ENCODE measurements at places on chromosomes 7 and 10.
A peak's percentile ranks its signal among the peaks of the same experiment; 100 is the strongest.

DNA sequence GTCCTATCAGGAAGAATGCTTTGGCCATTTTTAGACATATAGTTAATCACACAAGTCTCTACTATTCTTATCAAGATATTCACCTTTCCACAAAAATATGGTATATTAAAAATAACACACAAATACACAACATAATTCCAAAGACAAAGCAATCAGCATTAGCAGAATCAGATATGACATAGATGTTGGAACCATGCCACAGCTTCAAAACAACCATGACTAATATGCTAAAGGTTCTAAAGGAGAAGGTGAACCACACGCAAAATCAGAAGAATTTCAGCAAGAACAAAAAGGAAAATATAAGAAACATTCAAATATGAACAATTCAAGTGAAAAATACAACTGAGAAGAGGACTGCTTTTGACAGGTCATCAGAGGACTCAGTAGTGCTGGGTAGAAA is 670.2 kb upstream of the SORCS1 start:
- H3K36me3 ChIP-seq: no peaks in the 10 kb centered on the region
- no peak for DNase-seq
- H3K27ac ChIP-seq: no peak overlapping the region
- H3K27me3 ChIP-seq: no peaks in the 10 kb centered on the region
- no peak overlapping the region for H3K4me3 ChIP-seq

DNA sequence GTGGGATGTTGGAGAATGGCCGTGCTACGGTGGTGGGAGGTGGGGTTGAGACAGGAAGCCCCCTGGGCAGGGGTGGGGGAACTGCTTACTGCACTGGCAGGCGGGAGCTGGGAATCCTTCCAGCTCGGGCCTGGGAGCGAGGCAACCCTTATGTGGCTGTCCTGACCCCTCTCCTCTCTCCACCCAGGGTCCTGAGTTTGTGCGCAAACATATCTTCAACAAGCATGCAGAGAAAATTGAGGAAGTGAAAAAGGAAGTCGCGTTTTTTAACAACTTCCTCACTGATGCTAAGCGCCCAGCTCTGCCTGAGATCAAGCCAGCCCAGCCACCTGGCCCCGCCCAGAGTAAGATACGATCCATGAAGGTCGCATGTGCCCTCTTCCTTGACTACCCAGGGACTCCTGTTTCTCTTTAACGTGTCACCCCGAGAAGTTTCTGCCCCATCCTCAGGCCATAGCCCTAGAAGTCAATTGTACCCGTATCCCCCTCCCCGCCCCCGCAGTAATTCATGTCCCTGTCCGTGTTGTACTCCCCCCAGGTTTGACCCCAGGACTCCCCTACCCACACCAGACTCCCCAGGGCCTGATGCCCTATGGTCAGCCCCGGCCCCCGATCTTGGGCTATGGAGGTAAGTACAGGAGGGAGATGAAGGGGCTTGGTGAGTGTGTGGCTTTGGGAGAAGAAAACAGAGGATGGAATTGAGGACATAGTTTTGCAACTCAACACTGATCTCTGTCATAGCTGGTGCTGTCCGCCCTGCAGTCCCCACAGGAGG is 1.8 kb downstream of the UFSP1 start:
- H3K27ac ChIP-seq: peak overlapping the region; percentile 85
- no peak for DNase-seq
- peaks cover 34% of the 10 kb centered on the region for H3K4me1 ChIP-seq

DNA sequence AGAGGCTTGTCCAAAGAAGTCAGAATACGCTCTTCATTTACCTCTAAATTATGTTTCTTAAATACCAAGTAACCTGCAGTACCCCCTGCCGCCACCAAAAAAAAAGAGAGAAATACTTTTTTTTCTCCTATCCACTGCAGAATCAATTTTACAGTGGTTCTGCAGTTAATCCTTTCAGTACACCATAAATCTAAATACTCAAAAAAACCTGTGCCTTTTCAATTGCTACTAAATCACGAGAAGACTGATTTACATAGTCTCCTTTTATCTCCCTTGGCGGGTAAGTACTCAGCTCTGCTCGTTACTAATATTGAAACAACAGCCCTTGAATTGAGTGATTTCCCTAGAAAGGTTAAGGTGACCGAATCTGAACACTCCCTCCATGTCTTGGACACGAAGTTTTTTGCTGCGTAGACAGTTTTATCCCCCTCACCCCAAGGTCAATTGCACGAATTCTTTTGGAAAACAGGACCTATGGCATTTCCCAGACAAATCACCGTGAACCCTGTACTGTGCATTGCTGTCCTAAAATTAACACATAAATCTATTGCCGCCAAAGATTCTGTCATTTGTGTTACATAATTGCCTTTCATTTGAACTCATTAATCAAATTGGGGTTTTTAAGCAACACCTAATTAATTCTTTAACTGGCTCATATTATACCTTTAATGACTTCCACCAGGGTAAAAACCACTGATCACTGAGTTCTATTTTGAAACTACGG is 512 bp upstream of the VIM start:
- H3K4me1 ChIP-seq: peaks cover 54% of the 10 kb centered on the region
- H3K36me3 ChIP-seq: no peaks in the 10 kb centered on the region
- no peak for DNase-seq
- H3K27ac ChIP-seq: peak overlapping the region; percentile 90
- peak overlapping the region; percentile 52 for H3K4me3 ChIP-seq
- H3K27me3 ChIP-seq: no peaks in the 10 kb centered on the region

DNA sequence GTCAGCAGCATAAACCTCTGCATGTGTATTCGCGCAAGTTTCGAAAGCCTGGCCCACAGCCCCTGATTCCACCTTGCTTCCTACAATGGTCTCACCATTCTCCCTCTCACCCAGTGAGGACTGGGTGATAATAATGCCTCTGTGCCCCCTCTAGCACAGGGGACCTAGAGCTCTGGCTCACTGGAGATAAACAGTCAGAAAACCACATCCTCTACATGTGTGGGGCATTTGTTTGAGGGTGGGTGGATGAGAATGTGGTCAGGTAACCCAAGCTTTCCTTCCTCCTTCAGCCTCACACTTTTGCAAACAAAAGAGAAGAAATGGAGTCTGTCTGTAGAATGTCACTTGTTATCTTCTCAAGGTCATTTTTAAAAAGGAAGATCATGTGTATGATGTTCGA is 373.5 kb downstream of the KCNMA1 start:
- no peaks in the 10 kb centered on the region for H3K36me3 ChIP-seq
- H3K27ac ChIP-seq: no peak overlapping the region
- H3K4me1 ChIP-seq: peaks cover 4% of the 10 kb centered on the region
- no peak overlapping the region for H3K4me3 ChIP-seq
- no peak for DNase-seq

DNA sequence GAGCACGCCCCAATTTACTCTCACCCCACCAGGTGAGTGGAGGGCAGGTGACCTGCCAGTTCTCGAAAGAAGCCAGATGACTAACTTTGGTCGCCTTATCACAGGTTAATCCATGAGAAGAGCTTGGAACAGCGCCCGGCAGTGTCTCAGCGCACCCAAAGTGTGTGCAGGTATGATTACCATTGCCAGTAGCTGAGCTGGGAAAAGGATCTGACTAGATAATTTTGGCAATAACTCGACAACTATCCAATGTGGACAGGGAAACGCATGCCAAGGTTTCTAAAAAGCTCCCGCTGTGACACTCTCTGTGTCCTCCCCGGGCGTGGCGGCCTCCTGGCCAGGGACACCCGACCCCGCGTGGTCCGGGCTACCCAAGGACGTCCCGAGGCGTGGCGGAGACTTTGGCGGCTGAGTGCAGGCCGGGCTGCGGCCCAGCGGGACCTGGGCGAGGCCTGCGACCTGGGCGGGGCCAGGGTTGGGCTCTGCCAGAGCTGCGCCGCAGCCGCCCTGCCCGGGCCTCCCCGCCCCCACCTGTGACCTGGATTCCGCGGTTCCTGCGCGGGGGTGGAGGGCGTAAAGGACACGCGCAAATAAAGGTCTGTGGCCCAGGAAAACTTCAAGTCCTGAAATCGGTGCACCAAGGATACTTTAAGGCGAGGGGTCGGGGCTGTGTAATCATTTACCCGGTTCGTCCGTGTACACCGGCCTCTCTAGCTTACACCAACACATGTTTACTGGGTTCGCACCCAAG is 13.7 kb upstream of the WAPL start:
- H3K27me3 ChIP-seq: no peaks in the 10 kb centered on the region
- H3K36me3 ChIP-seq: no peaks in the 10 kb centered on the region
- H3K27ac ChIP-seq: peak overlapping the region; percentile 84

DNA sequence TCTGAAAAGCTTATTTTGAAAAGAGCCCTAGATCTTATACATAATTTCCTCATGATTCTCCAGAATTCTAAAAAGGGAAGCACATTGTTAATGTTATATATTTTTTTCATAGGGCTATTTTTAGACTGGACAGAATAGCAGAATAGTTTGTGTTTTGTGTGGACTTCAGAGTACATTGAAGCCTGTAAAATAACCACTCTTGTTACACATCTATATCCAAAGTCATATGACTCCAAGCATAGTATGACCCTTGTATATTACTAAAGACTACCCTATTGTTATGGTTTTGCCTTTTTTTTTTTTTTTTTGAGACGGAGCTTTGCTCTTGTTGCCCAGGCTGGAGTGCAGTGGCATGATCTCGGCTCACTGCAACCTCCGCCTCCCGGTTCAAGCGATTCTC is 26.1 kb upstream of the FIS1 start:
- DNase-seq: no peak
- no peak overlapping the region for H3K4me3 ChIP-seq
- no peak overlapping the region for H3K27ac ChIP-seq
- H3K36me3 ChIP-seq: no peaks in the 10 kb centered on the region
- H3K27me3 ChIP-seq: peaks cover 4% of the 10 kb centered on the region

DNA sequence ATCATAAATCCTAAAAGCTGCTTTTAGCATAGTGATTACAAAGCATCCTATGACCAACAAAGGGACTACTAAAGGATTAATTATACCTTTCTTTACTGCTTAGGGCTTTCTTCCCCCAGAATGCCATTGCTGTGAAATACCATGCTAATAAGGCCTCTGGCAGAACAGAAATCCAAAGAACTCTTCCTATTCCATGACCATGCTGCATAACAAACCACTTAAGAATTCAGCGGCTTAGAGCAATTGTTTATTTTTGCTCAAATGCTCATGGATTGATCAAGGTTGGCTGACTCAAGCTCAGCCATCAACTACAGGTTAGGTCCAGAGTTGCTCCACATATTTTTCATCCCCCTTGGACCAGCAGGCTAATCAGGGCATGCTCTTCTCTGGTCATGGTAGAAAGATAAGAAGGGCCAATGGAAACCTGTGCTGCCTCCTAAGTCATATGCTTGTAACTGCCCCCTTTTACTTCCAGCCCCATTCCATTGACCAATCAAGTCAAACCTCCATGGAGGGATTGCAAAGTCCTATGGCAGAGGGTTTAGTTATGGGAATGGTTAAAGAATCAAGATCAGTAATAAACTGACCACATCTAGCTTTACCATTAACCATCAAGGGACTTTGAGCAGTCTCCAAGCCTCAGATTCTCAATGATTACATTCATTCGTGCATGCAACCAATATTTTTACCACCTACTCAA is 244.4 kb upstream of the FZD1 start:
- H3K4me1 ChIP-seq: no peaks in the 10 kb centered on the region
- no peak for DNase-seq
- H3K4me3 ChIP-seq: no peak overlapping the region

DNA sequence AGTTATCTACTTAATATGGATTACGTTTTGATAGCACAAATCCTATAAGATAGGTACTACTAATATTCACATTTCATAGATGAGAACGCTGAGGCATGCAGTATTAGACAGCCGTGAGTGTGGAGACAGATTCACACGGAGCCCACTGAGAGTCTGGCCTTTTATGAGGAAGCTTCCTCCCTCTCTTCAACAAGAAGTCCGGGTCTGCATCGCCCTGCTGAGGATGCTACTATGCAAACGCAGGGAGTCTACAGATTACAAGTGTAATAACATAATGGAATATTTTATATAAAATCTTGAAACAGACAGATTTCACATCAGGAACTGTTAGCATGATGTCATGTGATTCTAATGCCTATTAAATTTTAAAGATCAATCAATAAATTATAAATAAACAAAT is 255.9 kb upstream of the GLI3 start:
- no peaks in the 10 kb centered on the region for H3K27me3 ChIP-seq
- no peak for DNase-seq
- no peak overlapping the region for H3K4me3 ChIP-seq
- H3K27ac ChIP-seq: no peak overlapping the region
- H3K4me1 ChIP-seq: peaks cover 10% of the 10 kb centered on the region

- H3K27me3 ChIP-seq: no peaks in the 10 kb centered on the region
- H3K4me3 ChIP-seq: no peak overlapping the region
- no peak for DNase-seq
- no peaks in the 10 kb centered on the region for H3K4me1 ChIP-seq
These were observed 6.7 kb downstream of the CPEB3 start for GRCh38 chr10:92284112-92284704.

- no peaks in the 10 kb centered on the region for H3K4me1 ChIP-seq
- H3K4me3 ChIP-seq: no peak overlapping the region
- DNase-seq: no peak
- H3K27ac ChIP-seq: no peak overlapping the region
- H3K36me3 ChIP-seq: no peaks in the 10 kb centered on the region
These were observed 136.4 kb downstream of the CD36 start for GRCh38 chr7:80774843-80775242.

GRCh38 chr7:110534241-110534931 is 556.5 kb upstream of the LRRN3 start:
- H3K27ac ChIP-seq: no peak overlapping the region
- no peak for DNase-seq
- no peak overlapping the region for H3K4me3 ChIP-seq
- H3K4me1 ChIP-seq: no peaks in the 10 kb centered on the region

DNA sequence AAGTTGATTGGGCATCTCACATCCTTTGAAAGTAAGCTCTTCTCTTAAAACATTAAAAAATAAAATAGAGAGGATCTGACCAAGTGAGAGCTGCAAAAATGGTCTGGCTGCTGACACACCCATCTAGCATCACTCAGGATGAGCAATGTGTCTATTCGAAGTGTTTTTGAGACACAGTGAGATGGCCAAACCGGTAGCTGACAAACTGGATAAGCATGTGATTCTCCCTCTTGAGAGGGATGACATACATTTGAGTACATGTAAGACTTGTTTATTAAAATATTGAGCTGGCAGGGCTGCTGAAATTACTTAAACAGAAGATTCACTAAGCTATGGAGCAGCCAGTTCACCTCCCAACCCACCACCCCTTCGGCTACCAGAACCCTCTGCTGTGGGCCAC is 333.9 kb downstream of the ADRA2A start:
- no peaks in the 10 kb centered on the region for H3K36me3 ChIP-seq
- H3K4me1 ChIP-seq: no peaks in the 10 kb centered on the region
- no peak overlapping the region for H3K4me3 ChIP-seq

DNA sequence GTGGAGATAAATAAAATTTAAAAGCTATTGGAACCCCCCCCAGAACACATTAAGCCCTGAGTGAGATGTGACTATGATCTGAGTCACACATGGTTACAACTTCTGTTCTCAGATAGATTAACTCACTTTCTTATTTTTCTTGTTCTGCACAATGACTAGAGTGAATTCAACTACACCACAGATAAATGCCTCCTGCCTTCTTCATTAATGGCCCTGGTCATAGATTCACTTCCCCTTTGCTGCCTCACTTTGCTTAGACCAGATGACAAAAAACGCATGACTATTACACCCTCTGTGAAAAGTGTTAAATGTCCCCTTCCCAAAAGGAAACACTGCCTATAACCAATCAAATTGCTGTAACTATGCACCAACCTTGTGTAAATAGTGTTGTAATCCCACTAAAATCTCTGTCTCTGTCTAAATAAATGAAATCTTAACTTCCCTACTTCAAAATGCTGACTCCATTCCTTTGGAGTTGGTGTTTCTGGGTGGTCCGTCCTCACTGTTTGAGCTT is 49.4 kb downstream of the AKR1D1 start:
- H3K27me3 ChIP-seq: no peaks in the 10 kb centered on the region
- no peaks in the 10 kb centered on the region for H3K4me1 ChIP-seq
- H3K27ac ChIP-seq: no peak overlapping the region
